NCI-H1092 (cell line): ENCODE measurements at places on chromosomes 7 and 10.

GRCh38 chr7:110262251-110262650, 828.7 kb upstream of the LRRN3 start:
- no peak for DNase-seq

DNA sequence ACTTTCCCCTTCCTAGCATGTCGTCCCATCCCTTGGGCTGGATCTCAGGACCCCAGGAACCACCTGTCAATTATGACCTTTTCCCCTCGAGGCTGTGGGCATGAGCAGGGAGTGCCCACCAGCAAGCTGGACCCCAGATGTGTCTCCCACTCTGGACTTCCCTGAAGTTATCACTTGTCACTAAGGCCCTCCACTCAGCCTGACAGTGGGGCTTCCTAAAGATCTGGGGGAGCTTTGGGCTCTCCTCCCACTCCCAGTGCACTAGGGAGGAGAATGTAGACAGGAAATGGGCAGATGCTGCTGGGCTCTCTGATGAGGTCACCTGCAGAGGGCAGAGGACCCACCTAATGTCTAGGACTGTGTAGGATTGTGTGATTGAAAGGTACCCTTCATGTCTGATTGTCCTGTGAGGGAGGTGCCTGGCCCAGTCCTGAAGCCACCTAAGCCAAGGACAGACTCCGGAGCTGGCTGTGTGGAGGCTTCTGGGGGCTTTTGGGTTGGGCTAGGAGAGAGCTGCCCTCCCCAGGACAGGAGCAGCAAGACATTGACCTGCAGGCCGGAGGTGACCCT, 18.7 kb downstream of the MYO1G start:
- DNase-seq: no peak

- DNase-seq: no peak
Measured at GRCh38 chr10:112538168-112538567, 91.2 kb downstream of the VTI1A start.

- DNase-seq: no peak
Measured at GRCh38 chr7:17506095-17506494, 207.6 kb downstream of the AHR start.

GRCh38 chr7:103797647-103798307, 191.7 kb downstream of the RELN start:
- no peak for DNase-seq

- peak; percentile 42 for DNase-seq
Measured at GRCh38 chr10:78377356-78377755, 343.7 kb downstream of the RPS24 start.

DNA sequence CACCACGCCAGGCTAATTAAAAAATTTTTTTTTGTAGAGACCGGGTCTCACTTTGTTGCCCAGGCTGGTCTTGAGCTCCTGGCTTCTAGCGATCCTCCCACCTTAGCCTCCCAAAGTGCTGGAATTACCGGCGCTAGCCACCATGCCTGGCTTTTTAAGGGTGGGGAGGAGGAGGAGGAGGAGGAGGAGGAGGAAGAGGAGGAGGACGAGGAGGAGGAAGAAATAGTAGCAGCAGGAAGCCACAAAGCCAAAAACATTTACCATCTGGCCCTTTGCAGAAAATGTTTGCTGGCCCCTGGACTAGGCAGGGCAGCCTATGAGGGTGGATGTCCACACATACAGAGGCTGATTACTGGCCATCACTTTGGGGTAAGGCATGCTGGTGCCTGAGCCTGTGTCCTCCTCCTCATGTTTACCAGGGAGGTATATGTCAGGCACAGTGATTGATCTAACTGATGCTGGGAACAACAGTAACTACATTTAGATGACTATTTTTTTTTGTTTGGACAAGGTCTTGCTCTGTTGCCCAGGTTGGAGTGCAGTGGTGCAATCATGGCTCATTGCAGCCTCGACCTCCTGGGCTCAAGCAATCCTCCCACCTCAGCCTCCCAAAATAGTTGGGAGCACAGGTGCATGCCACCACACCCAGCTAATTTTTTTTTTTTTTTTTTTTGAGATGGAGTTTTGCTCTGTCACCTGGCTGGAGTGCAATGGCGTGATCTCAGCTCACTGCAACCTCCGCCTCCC, 122.1 kb downstream of the HIP1 start:
- no peak for DNase-seq

DNA sequence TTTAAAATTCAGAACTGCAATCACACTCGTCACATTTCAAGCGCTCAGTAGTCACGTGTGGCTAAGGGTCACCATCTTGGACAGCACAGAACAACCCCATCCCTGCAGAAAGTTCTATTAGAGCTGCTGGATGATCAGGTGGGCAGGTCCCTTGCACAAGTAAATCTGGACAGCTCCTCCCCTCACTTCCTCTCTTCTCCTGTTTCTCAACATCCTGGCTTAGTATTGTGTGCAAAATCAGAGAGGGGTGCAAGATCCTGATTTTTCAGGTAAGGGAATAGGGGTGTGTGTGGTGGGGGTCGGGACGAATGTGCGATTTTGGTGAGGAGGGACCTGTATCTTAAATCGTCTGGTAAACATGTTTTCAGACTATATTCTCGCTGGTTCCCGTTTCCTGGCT, at the start of gene GIMAP4:
Gene GIMAP4, plus strand, starts transcription at position 222 of the 400 bp plus-strand sequence. CDS start 2,512 bp downstream, outside the sequence.
- no peak for DNase-seq

GRCh38 chr7:16299853-16300252, 121.5 kb downstream of the CRPPA start:
- DNase-seq: no peak
